Tibial nerve (tissue), 4 donors: ENCODE measurements at places on chromosomes 1 and 21. TPM values are rescaled to one million over a fixed set of nuclear protein-coding genes. Genes with fewer than 3 reads are reported as not detected.

- DNase-seq, result no peak
Observed at GRCh38 chr1:62727656-62728407, 39.6 kb upstream of the DOCK7 start.

DNA sequence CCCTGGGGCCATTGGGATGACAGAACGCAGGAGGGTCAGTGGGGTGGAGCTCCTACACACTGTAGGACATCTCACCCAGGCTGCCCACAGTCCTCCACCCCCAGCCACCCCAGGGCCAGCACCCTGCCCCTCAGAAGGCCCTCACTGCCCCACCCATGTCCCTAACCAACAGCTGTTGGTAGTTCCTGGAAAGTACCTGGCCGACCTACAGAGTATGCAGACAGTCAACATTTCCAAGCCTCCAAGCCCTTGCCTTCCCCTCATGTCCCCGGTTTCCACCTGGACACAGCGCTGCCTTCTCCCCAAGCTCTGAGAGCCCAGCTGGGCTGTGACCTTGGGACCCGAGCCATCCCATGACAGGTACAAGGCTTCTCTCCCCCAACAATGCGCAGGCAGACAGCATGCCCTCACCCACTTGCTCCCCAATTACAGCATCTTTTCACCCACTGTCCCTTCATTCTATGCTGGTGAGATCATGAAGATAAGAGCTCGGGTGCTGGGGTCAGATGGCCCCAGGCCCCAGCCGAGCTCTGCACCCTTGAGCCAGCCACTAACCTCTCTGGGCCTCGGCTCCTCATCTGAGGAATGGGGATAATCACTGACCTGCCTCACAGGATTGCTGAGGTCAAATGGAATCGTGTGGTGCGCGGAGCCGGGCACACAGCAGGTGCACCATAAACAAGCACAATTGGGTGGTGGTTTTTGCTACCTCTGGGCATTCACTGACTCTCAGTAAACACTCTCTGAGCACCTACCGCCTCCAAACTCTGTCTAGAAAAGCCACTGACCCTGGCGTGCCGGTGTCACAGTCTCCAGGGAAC is 11.2 kb downstream of the LAPTM5 start:
- DNase-seq, result no peak

DNA sequence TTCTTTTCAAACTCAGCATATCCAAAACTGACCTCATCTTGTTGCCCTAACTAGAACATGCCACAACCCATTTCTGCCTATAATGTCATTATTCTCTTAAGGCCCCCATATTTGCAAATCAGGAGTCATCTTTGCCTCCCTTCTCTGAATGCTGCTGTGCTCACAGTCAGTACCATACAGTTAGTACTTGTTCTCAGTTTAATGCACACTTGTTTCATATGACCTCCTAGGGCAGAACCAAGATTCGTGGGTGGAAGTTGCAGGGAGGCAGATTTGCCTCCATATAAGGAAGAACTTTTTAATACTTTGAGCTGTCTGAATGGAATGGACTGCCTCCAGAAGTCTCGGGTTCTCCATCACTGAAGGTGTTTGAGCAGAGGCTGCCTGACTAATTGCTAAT is 9.2 kb downstream of the CAP1 start:
- no peak for DNase-seq

- DNase-seq, result no peak
Observed at GRCh38 chr1:89699451-89699986, 66.6 kb downstream of the LRRC8C start.

DNA sequence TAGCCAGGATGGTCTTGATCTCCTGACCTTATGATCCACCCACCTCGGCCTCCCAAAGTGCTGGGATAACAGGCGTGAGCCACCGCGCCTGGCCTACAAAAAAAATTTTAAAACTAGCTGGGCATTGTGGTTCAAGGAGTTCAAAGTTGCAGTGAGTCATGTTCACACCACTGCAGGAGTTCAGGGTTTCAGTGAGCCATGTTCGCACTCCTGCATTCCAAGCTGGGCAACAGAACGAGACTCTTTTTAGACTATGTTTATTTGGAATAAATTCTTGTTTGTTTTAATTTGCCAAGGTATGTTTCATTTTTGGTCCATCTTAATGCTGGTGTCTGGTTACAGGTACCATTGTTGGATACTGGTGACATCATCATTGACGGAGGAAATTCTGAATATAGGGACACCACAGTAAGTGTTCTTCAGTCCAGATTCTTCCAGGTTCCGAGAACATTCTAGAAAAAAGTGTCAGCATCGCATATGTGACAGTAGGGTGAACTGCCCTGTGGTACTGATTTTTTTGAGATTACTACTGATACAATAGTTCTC is 3.9 kb downstream of the PGD start:
- DNase-seq, result no peak

The LAD1 gene
- not detected for total RNA-seq

The KRTAP22-1 gene
- not detected for total RNA-seq
